ENCODE measurements at places on chromosomes 4 and X.

DNA sequence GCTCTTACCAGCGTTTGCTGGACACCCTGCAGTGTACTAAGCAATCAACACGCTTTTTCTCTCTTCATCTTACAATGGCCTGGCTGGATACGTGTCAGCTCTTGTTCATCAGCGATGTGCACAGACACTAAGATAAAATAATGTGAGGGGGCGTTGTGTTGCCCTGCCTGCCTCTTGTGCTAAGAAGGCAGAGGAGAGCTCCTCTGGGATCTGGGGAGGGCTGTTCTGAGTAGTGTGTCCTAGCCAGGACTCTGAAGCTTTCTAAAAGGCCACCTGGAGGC, 49.7 kb downstream of the NELFA start:
- no peak for DNase-seq

GRCh38 chr4:176036585-176037205, 28.9 kb upstream of the WDR17 start:
- DNase-seq: no peak

- no peak for DNase-seq
These were observed 41.6 kb upstream of the IGSF1 start for GRCh38 chrX:131330735-131331134.

DNA sequence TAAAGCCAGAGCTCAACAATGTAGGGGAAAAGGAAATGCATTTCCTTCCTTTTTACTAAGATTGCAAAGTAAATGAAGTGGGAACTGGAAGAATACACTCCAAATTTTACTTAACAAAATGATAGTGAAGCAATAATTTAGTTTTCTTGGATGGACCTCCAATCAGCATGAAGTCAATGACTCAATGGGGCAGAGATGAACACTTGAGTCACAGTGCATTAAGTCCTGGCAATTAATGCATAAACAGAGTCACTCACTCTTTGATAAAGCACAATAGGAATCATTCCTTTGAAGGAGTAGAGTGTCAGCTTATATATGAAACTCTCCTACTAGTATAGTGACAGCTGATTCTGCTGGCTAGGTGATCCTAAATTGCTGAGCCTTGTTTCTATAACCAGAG, 66.7 kb upstream of the FRAS1 start:
- DNase-seq: no peak

GRCh38 chrX:68999356-68999755, 165.9 kb downstream of the PJA1 start:
- no peak for DNase-seq

DNA sequence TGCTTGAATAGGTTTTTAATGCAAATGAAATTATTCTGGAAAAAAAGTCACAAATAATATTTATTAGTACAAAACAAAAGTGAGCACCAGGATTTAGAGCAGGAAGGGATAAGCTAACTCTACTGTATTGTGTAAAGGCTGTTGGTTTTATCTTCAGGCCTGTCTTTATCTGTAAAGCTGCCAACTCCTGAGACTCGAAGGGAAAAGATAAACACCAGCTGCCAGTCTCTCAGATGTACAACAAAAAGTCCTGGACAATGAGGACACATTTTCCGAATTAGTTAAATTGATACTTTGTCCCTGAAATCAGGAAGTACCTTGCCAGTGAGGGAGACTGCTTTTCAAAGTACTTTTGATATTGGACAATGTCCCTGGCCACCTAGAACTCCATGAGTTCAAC, 8.8 kb downstream of the DDX60 start:
- DNase-seq: no peak

DNA sequence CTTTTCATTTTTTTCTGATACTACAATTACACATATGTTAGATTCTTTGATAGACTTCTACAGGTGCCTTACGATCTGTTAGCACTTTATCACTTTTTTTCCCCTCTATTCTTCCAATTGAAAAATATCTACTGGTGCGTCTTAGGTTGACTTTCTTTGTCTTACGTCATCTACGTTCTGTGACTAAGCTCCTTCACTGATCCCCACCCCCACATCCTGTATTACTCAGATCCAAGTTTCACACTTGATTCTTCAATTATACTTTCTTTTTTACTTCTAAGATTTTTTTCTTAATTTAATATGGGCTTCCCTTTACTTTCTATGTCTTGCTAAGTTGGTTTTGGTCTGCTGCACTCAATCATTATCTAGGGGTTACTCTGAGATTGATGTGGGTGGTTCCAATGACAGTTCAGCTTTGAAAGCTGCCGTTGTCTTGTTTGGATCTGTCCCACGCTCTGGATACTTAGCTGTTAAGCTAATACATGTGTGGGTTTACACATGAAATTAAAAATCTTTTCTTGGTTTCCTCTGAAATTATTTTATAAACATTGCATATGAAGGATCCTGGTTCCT, 1321.1 kb downstream of the RAPGEF2 start:
- DNase-seq: no peak

- DNase-seq: no peak
These were observed 187.5 kb downstream of the ANK2 start for GRCh38 chr4:113236916-113237315.

DNA sequence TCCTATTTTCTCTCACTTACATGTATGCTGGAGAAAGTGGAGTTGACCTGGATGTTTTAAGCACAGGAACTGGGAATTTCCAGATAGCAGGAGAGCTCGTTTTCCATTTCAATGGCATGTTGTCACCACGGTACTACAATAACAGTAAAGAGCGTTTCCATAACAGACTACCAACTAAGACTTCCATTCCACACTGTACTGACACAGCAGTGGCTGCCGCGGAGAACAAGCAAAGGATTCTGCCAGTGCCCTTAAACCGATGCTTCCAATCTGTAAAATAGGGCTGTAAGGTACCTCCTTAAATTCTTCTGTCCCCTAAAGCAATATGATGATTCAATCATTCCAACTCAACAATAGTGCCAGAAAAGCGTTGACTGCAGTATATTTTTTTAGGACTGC, 143.9 kb downstream of the KLHL13 start:
- DNase-seq: no peak

- DNase-seq: no peak
These were observed 32.7 kb downstream of the RUFY3 start for GRCh38 chr4:70754470-70754869.

GRCh38 chr4:74311696-74312313, 3.5 kb downstream of the EPGN start:
- no peak for DNase-seq

DNA sequence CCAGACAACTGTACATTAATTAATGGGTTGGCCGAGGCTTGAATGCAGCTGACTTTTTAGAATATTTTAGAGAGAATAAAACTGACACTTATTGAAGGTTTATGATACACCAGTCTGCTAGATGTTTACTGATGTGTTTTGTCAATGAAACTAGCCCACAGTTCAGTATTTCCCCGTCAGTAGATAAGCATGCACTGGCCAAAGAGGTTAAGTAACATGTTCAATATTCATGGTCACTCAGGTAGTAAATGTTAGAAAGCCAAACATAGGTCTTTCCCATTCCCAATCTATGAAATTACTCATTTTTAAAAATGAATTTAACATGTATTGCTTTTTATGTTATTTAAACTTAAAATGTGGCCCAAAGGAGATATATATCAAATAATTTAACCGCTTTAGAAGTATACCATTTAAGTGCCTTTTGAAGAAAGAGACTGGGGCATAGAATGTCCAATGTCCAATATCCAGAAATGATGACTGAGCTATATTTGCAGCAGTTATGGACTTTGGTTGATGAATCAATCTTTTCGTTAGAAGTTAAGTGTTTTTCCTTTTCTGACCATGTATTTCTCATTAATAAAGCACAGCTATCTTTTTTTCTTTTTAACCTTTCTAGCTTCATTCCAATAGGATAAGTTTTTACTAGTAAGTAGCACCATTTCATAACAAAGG, 156.1 kb downstream of the RAPGEF2 start:
- no peak for DNase-seq

DNA sequence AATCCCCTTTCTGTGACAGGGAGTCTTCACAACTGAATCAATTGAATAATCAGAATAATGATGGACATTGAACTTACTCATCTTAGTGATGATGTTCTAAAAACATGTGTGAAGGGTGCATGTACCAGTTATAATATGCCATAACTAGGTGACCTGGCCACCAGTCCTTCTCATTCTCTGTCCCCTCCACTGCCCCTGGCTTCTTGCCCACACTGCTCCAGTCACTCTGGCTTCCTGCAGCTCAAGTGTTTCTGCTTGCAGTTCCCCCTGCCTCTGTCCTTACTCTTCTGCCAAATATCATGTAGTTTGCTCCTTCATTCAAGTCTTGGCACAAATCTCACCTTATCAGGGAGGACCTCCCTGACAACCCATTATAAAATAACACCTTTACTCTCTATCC, 168.1 kb upstream of the SLC7A11 start:
- DNase-seq: no peak

DNA sequence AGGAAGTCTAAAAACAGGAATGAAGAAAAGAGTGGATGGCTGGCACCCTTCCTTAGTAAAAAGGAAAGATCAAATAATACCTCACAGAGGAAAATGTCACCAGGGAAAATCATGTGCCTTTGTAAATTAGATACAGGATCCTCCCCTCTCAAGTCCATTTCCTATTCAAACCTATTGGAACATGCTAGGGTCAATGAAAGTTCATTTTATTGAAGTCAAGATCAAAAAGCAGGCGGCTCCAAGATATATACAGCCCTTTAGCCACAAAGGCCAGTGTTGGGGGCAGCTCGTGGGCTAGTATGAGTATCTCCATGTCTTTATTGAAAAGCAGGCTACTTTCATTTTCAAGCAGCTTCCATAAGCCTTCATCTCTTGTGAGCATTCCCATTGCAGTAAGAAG, 141.1 kb downstream of the QDPR start:
- DNase-seq: no peak

DNA sequence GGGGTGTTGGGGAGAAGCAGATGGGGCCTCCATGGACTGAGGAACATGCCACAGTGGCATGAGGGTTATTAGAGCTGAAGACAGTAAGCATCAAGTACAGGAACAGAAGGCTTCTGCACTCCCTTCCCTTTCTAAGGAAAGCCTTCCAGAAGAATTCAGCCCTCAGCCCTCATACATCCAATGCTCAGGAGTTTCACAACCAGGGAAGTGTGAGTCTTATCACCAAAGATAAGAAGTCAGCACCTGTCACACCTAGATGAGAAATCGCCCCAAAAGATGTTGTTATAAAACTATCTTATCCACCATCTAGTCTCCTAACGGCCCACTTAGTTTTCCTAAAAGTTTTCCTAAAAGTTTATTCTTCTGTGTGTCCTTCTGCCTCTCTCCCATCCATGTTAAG, 78.0 kb upstream of the STS start:
- no peak for DNase-seq

DNA sequence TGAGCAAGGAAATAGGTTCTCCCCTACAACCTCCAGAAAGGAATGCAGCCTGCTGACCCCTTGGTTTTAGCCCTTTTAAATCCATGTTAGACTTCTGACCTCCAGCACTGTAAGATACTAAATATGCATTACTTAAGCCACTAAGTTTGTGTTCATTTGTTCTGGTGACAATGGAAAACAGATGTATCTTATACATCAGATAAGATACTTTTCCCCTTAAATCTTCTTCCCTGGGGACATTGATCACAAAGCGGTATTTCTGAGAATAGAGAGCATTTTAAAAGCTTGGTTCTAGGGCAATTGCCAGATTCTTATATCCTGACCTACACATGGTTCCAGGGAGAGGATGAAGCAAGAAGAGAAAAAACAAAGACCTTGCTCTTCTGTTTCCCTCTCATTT, 6.5 kb upstream of the TMEM184C start:
- no peak for DNase-seq

DNA sequence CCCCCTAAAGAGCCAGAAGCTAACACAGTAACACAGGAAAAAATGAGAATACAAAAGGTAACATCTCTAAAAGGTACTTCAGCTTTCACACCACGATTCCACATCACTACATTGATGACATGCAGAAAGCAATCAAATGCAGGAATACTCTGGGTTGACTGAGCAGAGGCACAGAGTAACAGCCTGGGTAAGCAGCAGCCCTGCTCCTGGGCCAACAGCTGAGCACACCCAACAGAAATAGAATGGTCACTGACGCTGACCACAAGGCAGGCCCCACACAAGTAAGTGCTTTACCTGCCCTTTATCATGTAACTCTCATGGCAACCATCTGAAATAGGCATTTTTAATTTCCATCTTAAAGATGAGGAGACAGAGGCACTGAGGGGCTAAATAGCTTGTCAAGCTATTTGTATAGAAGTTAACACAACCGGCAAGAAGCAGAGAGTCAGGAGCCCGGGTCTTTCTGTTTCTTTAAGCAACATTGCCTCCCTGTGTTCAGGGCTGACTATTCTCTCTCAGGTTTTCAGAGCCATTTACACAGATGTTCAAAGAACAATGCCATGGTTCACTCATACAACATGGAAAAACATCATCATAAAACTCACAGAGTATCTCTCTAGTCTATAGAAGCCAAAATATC, 168.9 kb downstream of the ZNF674 start:
- DNase-seq: no peak

DNA sequence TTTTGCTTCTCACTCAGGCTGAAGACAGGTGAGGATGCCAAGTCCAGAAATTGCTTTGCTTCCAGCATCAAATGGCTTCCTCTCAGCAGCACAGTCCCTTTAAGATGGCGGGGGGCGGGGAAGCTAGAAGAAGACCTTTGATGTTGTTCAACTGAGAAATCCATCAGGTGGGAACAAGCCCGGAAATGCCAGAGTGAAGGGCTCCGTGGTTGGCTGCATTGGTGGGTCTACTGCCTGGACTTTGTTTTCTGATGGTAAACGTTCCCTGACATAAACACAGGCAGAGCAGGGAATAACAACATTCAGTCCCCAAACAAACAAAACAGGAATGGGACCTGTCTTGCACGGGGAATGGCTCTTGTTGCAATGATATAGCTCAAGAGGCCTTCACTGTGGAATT, 37.3 kb downstream of the APLN start:
- no peak for DNase-seq

- no peak for DNase-seq
These were observed 242.8 kb upstream of the JADE1 start for GRCh38 chr4:128566693-128567092.

GRCh38 chr4:74878323-74878722, 54.6 kb upstream of the PARM1 start:
- no peak for DNase-seq

GRCh38 chr4:169315530-169316343, 45.0 kb upstream of the SH3RF1 start:
- DNase-seq: no peak

DNA sequence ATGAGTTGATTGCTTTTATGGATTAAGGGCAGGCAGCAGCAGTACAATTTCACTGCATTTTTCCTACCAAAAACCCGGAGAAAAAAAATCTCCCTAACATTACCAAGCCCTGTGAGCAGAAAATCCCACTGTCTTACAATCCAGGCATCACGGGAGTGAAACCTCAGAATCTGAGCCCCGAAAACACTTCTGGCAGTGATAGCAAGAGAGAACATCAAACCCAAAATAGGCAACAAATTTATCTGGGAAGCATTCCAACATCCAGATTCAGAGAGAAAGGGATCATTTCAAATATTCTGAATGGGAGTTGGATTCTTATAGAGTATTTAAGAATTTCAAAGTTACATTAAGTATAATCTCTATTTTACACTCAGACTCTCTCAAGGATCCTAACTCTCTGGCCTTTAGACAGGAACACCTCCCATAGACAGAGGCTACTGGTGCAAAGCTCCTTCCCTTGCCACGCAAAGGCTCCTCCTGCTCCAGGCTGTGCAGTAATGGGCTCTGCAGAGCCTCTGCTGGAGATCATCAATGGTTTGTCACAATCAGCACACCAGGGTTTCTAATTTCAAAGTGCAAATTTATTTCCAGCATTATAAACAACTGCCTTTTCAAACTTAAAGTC, 256.9 kb downstream of the PARM1 start:
- DNase-seq: no peak

- no peak for DNase-seq
These were observed 162.1 kb downstream of the CORIN start for GRCh38 chr4:47675806-47676205.

- DNase-seq: peak; percentile 57
These were observed 11.7 kb upstream of the STATH start for GRCh38 chr4:69984030-69984443.
